Activated B cell treated with CpG ODN at 0.5 μM for 24 hours (primary cell): ENCODE measurements at places on chromosomes 12 and 14.

DNA sequence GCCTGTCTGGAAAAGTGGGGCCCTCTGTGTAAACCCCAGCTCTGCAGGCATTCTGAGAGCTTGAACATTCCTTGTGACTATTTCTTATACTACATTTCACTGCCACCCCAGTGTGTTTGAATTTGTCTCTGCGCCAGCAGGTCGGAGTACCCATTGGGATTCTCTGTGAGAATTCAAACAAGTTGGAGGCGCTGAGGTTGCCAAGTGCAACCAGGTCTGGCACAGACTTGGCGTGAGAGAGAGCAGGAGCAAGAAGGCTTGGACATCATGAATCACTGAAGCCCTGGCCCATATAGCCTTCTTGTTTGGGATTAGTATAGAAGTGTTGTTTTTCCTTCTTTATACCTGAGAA lies 33.0 kb upstream of the ATP2A2 start:
- no peak for DNase-seq

DNA sequence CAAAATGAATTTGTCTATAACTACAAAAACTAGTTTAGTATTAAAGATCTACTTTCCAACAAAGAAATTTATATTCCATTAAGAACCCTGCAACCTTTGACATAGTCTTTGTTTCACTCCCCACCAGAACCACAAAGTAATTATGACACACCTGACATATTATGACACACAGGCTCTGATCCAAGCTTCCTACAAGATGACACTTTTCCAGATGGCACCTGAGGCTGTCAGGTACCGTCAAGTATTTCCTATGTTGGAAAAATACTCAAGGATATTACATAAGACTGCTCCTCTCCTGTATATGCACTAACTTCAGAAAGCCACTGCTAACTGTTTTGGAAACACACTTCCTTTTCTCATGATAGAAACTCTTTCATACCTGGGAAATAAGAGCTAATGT lies 38.9 kb downstream of the STXBP6 start:
- DNase-seq, result no peak

DNA sequence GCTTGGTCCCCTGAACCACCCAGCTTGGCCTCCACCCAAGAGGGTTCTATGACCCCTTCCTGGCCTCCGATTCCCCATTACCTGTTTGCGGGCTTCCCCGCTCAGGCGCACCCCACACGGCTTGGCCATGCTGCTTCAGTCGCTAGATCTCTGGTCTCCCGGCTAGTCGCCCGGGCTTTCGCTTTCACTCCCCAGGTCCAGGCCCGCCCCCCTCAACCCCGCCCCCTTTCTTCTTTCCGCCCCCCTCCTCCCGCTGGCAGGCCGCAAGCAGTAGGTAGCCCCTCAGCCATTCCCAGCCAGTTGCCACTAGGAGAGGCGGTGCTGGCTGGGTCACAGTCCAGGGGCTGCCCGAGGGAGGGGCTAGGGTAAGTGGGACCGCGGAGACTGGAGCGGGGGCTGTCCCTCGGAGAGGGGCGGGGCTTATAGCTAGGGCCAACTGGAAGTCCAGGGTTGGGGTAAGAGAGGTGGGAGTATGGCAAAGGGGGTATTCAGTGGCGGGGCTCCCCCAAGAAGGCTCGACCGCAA lies at the start of gene PSME2:
PSME2 (minus strand) TSS at position 158 of the 525 bp plus-strand sequence; CDS start at position 129, 29 bp downstream.
- DNase-seq, result peak; percentile 84

- DNase-seq, result peak; percentile 40
Measured at GRCh38 chr12:55743406-55744339, 751 bp downstream of the GDF11 start.

DNA sequence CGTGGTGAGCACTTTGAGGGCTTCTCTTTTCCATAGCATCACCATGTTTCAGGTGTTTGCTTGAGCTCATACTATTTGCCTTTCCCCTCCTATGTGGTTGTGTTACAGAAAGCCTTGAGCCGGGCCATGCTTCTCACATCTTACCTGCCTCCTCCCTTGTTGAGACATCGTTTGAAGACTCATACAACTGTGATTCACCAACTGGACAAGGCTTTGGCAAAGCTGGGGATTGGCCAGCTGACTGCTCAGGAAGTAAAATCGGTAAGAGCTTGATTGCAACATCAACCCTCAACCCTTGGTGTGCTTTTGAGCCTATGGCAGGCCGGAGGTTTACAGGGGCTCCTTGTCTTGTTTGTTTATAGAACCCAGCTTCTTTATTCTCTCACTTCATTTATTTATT lies 8.1 kb downstream of the LETMD1 start:
- no peak for DNase-seq

DNA sequence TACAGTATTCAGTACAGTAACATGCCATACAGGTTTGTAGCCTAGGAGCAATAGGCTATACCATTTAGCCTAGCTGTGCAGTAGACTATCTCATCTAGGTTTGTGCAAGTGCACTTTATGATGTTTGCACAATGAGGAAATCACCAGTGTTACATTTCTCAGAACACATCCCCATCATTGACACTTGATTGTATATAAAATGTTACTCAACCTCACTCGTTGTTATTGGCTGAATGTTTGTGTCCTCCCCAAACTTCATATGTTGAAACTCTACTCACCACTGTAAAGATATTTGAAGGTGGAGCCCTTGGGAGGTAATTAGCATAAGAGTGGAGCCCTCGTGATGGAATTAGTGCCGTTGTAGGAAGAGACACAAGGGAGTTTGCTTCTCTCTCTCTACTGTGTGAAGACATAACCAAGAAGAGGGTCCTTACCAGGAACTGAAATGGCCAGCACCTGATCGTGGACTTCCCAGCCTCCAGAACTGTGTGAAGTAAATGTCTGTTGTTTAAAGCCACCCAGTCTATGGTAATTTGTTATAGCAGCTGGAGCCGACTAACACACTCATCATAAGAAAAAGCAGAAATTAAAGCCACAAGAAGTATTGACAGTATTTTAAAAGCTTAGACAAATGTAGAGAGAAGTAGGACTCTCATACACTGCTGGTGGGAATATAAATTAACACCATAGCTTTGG lies 3.2 kb upstream of the MED13L start:
- DNase-seq, result no peak

DNA sequence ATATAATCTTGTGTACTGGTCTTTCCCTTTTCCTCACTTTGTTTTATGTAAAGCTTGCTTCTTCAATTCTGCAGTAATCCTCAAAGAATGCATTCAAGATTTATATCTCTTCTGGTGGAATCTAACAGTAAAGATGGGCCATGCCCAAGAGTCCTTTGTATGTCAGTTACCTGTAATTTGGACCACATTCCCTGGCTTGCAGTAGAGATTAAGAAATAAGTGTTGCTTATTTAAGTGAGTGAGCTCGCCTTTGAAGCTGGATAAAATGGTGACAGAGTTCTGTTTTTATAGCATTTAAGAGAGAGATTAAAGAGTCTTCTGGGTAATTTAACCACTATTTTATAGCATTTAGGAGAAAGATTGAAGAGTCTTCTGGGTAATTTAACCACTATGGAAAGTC lies 262.1 kb upstream of the ATP2B1 start:
- DNase-seq, result no peak

GRCh38 chr12:116582610-116583009 lies 23.4 kb downstream of the MAP1LC3B2 start:
- DNase-seq, result no peak

DNA sequence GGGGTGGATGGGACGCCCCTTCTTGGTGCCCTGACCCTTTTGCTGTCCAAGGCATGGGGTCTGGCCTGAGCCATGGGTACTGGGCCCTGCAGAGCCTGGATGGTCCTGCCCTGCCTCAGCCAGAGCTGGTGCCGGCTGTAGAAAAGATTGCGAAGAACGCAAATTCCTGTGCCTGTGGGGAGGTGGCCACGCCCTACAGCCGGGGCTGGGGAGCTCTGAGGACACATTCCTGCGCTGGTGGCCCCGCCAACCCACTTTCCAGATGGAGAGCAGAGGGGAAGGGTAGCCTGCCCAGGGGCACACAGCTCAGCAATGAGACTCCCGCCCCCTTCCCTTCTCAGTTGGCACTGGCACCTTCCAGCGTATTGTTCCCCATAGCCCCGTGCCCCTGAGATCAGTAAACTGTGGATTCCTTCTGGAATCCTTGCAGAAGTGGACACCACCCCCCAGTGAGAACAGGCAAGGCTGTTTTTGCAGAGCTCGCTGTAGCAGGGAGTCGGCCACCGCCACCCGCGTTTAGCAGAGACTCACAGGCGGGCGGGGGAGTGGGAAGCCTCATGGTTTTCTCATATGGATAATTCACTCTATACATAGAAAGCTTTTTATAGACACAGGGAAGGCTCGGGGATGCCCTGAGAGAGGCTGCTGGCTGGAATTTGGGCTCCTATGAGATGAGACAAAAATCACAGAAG lies 8.6 kb downstream of the INF2 start:
- DNase-seq, result no peak

GRCh38 chr12:57127726-57128518 lies at the start of gene LRP1:
Gene LRP1 (plus strand): TSS chr12:57128483. CDS start chr12:57128965, 482 bp downstream.
- DNase-seq, result peak; percentile 69

GRCh38 chr12:121689430-121689829 lies 20.0 kb upstream of the MORN3 start:
- no peak for DNase-seq

DNA sequence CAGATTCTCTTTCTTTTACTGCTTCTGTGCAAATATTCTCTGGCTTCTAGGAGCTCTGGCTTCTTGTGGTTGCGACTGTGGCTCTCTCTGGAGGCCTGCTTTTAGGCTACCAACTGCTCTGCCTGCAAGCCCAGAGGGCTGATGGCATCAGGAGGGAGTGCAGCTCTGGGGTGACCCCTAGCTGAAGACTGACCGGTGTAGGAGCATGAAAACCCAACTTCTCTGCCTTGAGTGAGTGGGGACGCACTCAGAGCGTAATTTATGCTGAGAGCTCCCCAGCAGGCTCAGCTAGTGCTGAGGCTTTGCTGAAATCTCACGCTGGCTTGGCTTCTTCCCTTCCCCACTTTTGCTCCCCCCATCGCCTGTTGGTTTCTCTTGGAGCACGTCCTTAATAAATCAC lies 29.9 kb upstream of the RBM19 start:
- DNase-seq, result no peak

GRCh38 chr12:75939016-75939642 lies 92.4 kb downstream of the PHLDA1 start:
- DNase-seq, result no peak

- DNase-seq, result no peak
Measured at GRCh38 chr14:64968167-64968566, 4.0 kb downstream of the RAB15 start.

GRCh38 chr14:87271331-87271730 lies 721.7 kb downstream of the GALC start:
- no peak for DNase-seq

DNA sequence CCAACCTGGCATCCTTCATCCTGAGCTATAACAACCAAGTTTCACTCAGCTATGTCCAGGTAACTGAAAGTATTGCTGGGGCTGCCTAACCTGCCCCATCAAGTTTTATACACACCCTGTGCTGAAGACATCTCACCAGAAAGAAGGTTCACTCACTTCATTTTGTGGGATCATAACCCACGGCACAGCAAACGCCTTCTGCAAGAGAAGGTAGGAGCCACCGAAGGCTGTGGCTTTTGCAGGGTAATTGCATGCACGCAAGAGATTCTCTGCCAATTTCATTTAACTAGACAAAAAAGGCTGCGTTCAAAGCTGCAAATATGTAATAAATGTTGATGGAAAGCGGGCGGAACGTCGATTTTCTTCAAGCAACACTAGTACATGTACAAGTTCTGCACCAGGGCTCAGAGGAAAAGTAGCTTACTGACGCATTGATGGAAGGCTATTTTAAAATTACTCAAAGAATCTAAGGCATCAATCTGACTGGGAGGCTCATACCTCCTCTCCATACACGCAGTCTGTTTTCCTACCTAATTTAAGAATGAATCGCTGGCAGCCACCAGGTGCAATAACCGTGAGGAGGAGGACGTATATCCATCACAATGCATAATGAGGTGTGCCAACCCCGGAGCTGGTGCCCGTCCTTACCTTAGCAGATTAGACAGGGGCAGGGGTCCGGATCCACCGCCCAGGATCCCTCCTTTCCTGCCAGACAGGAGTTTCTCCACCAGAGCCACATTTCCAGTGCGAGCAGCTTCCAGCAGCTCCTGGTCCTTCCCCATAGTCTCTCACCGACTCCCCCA lies 1.1 kb downstream of the ANKS1B start:
- no peak for DNase-seq

- no peak for DNase-seq
Measured at GRCh38 chr14:94386085-94387031, 2.0 kb downstream of the SERPINA1 start.

DNA sequence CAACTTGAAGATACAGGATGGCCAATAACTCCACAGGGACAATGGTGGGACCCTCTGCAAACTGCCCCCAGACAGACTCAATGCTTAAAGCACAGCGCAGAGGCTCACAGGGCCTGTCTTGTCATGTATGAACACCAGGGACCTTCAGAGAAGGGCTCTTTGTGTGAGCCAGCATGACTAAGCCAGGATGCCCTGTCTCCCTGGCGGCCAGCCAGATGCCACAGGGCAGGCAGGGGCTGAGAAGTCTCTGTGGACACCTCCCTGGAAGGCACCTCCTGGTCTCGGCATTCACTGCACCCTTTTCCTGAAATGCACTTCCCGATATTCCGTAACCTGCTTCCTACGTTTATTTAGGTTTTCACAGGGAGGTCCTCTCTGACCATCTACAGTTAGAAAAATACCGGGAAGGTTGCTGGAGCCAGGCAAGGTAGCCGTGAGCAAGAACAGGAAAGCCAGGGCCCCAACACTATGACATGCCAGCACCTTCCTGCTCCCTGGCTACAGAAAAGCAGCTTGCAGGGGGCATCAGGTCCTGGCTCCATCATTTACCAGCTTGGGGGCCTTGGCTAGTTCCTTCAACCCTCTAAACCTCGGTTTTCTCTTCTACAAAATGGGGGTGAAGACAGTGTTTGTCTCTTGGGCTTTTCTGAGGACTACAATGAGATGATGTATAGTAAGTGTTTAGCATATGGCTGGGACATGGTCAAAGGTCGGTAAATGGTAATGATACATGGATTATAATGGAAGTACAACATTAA lies 65.0 kb downstream of the PITPNM2 start:
- DNase-seq, result no peak

GRCh38 chr14:20262642-20263128 lies 23.6 kb downstream of the OR11H4 start:
- no peak for DNase-seq

DNA sequence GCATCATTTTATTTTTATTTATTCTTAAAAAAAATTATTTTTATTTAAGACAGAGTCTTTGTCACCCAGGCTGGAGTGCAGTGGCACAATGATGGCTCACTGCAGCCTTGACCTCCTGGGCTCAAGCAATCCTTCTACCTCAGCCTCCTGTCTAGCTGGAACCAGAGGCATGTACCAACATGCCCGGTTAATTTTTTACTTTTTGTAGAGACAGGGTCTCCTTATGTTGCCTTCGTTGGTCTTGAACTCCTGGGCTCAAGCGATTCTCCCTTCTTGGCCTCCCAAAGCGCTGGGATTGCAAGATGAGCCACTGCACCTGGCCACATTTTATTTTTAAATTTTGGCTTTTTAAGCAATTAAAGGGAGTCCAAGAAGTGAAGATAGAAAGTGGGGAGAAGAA lies 21.4 kb downstream of the TTC6 start:
- DNase-seq, result no peak

- DNase-seq, result no peak
Measured at GRCh38 chr12:116517431-116518045, 41.6 kb upstream of the MAP1LC3B2 start.

GRCh38 chr12:14827043-14827442 lies 13.1 kb upstream of the SMCO3 start:
- no peak for DNase-seq

GRCh38 chr12:126069549-126070165 lies 1004.4 kb downstream of the AACS start:
- DNase-seq, result no peak

GRCh38 chr12:51793201-51793600 lies 55.3 kb downstream of the FIGNL2 start:
- DNase-seq, result no peak
